Memory B cell (primary cell): ENCODE measurements at places on chromosomes 7 and 10.
A peak's percentile ranks its signal among the peaks of the same experiment; 100 is the strongest.

GRCh38 chr10:93368210-93368609, 113.9 kb downstream of the MYOF start:
- no peak for DNase-seq

GRCh38 chr7:25347360-25348066, 119.2 kb upstream of the NPVF start:
- no peak for DNase-seq

GRCh38 chr7:138992052-138992531, 10.9 kb upstream of the KIAA1549 start:
- DNase-seq = no peak

- DNase-seq = peak; percentile 93
Measured at GRCh38 chr7:1432411-1433082, 26.7 kb downstream of the MICALL2 start.

DNA sequence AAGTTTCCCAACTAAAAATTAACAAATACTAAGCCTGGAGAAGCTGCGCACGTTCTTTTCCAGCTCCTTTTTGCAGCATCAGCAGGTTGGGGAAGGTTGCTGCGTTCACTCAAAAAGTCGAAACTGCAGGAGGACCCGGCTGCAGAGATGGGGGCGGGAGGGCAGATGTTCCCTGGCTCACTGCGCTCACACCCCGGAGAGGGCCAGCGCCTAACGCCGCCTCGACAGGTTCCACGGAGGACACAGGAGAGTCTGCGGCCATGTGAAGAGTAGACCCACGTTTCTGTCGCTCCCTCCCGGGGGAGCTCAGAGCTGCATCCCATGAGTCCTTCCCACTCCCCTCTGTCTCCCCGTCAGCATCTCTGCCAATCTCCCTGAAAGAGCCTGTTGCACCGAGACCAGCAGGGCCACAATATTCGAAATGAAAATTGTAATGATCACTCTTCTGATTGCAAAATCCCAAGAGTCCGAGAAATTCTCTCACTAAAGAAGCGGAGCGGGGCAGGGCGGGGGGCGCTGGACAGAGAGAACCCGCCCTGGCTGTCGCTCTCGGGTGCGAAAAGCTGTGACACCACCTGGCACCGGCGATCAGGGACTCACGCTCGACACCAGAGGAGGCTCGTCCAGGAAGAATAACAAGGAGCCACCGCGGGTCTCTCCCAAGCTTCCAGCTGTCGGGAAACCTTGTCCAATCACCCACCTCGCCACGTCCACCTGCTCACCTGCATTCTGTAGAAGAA, 131.5 kb upstream of the PFKP start:
- DNase-seq = no peak

DNA sequence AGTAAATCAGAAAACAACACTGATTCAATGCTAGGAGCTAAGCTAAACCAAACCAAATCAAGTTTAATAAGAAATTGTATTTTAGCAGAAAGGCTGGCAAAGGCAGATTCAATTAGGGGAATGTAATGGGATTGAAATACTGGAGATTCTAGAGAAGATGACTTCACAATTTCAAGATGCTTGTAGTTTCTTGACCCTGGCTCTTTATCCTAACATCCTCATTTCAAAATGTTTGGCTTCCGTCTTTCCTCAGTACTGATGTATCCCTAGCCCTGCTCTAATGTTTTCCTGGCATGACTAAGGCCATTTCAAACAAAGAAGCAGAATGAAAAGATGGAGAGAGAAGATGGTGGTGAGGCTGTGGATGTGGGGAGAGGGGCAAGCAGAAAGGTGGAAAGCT, 2.7 kb upstream of the JCAD start:
- DNase-seq = no peak

DNA sequence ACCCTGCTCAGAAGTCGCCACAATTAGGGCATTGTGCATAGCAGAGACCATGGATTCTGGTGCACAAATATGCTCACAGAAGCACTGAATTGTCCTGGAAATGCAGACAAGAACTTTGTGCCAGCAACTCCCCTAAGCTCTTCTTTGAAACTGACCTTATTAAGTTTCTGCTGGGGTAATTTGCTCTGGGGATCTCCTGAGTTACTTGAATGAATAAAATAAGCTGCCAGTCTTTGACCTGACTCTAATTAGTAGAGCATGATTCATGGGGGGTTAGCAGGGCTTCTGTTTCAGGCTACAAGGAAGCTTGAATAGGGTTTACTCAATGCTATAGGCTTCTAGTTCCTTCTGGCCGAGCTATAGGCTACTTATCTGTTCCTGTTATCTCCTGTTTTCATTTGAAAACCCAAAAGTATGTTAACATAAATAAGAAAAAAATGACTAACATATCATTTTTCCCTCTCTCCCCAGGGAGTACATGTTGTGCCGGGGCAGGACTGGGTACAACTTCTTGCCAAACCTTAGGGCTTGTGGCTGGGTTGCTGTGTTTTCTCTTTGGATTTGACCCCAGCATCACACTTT, 169.0 kb upstream of the TMEM229A start:
- no peak for DNase-seq

DNA sequence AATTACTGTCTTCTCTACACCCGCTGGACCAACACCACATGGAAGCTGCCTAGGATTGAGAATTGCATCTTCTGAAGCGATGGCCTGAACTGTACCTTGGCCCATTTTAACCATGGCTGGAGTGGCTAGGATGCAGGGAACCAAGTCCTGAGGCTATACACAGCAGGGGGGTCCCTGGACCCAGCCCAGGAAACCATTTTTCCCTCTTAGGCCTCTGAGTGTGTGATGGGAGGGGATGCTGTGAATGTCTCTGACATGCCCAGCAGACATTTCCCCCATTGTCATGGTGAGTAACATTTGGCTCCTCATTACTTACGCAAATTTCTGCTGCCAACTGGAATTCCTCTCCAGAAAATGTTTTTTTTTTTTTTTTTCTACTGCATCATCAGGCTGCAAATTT, 822.7 kb downstream of the PCDH15 start:
- no peak for DNase-seq

DNA sequence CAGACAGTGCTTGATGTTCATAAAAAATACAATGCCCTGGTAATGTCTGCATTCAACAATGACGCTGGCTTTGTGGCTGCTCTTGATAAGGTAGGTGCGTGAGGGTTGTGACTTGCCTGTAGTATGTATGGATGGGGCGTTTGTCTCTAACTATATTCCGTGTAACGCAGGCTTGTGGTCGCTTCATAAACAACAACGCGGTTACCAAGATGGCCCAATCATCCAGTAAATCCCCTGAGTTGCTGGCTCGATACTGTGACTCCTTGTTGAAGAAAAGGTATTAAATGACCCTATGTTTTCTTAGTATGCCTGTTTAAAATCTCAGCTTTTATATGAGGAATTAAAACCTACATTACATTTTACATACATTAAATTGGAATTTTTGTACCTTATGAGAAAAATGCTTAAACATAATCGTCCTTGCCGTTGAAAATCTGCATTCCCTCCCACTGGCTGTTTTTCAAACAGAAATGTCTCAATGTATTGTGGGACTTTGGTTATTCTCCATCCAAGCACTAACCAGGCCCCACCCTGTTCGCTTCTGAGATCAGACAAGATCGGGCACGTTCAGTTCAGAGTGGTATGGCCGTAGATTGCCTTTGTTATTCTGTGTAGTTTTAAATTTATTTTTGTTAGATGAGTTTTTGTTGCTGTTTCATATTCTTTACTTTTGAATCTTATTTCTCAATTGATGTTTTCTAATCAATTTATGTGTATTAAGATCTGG, 85.3 kb downstream of the CUL1 start:
- DNase-seq = no peak

GRCh38 chr10:101436302-101436701, 82.3 kb downstream of the BTRC start:
- no peak for DNase-seq

DNA sequence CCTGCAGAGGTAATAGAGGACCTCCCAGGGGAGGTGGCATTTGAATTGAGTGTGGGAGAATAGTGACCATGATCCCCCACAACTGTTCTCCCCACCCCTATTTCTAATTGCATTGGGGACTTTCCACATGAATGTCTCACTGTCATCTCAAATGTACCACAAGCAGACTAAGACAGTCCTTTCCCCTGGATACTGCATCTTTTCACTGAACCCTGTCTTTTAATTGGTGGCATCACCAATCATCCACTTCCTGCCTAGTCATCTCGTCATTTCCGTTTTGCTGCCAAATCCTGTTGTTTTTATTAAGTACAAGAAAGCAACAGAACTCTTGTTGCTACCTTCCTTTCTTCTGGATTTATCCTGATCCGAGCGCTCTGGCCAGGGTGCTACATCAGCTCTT, 120.3 kb downstream of the NRP1 start:
- no peak for DNase-seq

DNA sequence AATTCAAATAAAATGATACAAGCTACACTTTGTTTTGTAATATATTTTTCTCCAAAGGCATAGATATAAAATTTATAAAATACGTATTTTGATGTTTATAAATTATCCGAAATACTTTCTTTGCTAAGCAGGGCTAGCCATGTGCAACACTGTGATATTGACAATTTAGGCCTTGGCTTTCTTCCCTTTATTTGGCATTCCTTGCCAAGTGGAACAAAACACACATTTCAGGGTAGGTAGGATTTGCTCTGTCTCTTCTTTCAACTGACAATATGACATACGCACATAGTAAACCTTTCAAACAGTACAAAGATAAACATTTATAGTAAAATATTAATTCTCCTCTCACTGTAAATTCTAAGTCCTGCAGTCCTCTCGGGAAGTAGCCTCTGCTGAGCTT, 103.3 kb upstream of the POT1 start:
- no peak for DNase-seq

DNA sequence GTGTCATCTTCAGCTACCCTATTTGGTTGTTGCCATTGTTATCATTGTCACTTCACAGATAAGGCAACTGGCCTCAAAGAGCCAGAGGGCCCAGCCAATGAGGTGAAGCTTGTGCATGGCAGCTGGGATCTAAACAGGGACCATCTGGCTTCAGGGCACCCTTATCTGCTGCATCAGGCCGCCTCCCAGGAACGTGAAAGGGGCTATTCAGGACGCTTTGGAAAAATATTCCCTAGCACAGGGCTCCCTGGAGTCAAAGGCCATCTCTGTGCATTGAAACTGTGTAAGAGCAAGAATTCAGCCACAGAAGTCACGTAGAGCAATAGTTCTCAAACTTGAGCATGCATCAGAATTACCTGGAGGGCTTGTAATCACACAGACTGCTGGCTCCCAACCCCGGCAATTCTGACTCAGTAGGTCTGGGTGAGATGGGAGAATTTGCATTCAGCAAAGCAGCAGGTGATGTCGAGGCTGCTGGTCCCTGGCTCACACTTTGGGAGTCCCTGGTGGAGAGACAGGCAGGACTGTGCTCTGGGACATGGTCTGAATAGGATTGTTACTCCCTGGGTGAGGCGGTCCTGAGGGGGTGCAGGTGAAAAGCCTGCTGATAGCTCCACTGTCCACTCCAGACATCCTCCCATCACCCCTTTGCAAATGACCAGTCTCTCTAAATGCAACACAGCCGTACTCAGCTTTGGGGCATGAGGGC, 21.5 kb upstream of the PLEKHA1 start:
- no peak for DNase-seq

GRCh38 chr7:53218730-53219504, 183.5 kb downstream of the POM121L12 start:
- DNase-seq = no peak
